Sigmoid colon (tissue), 7 donors: ENCODE measurements at places on chromosomes 13 and 19. TPM values are rescaled to one million over a fixed set of nuclear protein-coding genes. Genes with fewer than 3 reads are reported as not detected.

ZNF571 gene
- total RNA-seq: 3.6 TPM

DNA sequence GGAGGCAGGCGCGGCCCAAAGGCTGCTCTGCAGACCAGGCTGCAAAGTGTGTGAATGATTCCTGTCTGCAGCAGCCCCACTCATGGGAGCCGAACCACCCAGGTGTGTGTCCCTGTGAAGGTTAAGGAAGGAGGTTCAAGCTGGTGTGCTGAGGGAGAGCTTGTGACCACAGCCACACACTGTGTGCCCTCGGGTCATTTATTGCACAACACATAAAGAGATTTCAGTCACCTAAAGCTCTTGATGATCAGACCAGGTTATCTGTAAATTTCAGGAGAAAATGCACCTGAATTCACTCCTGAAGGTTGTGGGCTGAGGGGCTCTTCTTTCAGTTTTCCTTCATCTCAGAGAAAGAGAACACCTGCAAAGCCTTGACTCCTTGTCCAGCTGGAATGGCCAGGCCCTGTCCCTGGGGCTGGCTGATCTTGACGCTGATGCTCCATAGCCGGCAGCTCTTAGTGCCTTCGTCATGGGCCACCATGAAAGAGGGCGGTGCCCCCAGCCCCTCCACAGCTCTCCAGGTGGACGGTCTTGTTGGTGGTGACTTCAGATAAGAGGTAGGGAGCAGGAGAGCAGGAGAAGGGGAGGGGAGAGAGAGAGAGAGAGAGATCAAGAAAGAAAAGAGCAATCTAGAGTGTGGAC lies 110.8 kb upstream of the C1QTNF9B start:
- DNase-seq: no peak

GPR12 gene
- under 0.01 TPM for total RNA-seq

GRCh38 chr13:21124852-21125251 lies 51.5 kb downstream of the SKA3 start:
- no peak for DNase-seq
